Aorta (tissue), 5 donors: ENCODE measurements at places on chromosomes 2 and 18. TPM values are rescaled to one million over a fixed set of nuclear protein-coding genes. Genes with fewer than 3 reads are reported as not detected.
A peak's percentile ranks its signal among the peaks of the same experiment; 100 is the strongest.

The EHD3 gene
- total RNA-seq = 19.8 TPM

DNA sequence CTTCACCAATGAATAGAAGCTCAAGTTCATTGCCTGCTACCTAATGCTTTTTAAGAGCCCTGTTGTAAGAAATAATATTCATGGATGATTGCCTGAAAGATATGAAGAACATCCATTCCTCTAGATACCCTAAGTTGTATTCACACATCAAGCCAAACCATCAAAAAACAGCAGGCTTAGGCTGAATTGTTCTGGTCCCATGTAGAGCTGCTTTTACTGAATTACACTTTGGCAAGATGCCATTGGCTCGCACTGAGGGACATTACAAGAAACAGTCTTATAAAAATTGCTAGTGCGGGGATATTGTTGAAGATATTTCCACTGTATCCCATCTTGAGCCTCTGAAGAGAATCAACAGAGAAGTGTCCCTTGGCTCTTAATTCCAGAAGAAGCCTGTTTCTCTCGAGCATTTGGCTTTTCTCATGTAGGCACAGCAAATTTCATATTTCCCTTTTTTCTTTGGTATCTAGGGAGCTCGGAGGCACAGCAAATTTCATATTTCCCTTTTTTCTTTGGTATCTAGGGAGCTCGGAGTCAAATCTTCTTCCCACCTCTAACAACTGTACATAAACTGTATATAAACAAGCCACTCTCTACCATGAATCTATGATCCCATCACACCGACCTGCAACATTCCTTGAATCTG is 107.5 kb downstream of the COLEC12 start:
- H3K36me3 ChIP-seq = no peaks in the 10 kb centered on the region
- H3K27ac ChIP-seq = no peak overlapping the region
- no peaks in the 10 kb centered on the region for H3K27me3 ChIP-seq
- H3K4me1 ChIP-seq = no peaks in the 10 kb centered on the region
- H3K4me3 ChIP-seq = no peak overlapping the region

The FAM110C gene
- 3.3 TPM for total RNA-seq

The DCDC2C gene
- total RNA-seq = not detected

DNA sequence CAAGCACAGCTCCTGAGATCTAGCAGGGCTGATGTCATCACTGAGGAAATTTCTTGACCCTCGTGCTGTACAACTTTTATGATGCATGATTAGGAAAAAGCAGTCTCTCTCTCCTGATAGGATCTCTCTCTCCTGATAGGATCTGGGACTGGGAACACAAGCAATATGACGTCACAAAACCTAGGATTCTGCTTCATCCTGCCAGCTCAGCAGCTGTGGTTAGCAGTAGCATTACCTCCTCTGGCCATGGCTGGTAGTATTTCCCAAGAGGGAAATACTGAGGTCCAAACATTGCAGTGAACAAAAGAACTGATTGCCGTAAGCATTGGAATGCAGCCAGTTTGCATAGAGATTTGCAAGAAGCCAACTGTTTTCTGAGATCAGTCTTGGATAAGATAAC is 521.2 kb upstream of the POU3F3 start:
- no peaks in the 10 kb centered on the region for H3K36me3 ChIP-seq
- no peak overlapping the region for H3K4me3 ChIP-seq
- H3K4me1 ChIP-seq = no peaks in the 10 kb centered on the region

DNA sequence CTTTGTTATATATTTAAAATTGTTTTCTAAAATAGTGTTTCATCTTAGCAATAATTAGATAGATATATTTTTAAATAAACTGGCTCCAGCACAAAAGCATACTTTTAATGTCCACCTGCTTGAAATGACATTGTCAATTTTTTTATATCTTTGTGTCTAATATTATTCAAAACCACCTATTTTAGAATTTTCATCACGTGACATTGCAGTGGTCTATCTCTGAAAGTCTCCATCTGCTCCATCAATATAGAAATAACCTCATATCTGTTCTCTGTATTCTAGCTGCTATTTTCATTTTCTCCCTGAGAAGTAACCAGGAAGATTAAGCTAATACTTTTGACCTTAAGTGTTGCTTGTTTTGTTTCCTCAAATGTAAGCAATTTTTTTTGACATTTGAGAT is 248.0 kb upstream of the CNTNAP5 start:
- no peaks in the 10 kb centered on the region for H3K27me3 ChIP-seq
- H3K36me3 ChIP-seq = no peaks in the 10 kb centered on the region
- H3K27ac ChIP-seq = no peak overlapping the region
- DNase-seq = no peak
- no peaks in the 10 kb centered on the region for H3K4me1 ChIP-seq

GRCh38 chr2:7007846-7008741 is 90.9 kb downstream of the RNF144A start:
- no peaks in the 10 kb centered on the region for H3K4me1 ChIP-seq
- H3K4me3 ChIP-seq = no peak overlapping the region
- DNase-seq = peak; percentile 87
- no peaks in the 10 kb centered on the region for H3K27me3 ChIP-seq

The PPM1B gene
- total RNA-seq = 57.9 TPM

GRCh38 chr2:150548527-150548926 is 61.1 kb upstream of the RND3 start:
- no peak overlapping the region for H3K27ac ChIP-seq
- no peaks in the 10 kb centered on the region for H3K27me3 ChIP-seq
- DNase-seq = no peak

The POTEJ gene
- total RNA-seq = not detected

GRCh38 chr2:113858764-113859163 is 31.1 kb upstream of the ACTR3 start:
- H3K27ac ChIP-seq = no peak overlapping the region
- DNase-seq = no peak
- no peak overlapping the region for H3K4me3 ChIP-seq
- no peaks in the 10 kb centered on the region for H3K36me3 ChIP-seq
- H3K27me3 ChIP-seq = no peaks in the 10 kb centered on the region

DNA sequence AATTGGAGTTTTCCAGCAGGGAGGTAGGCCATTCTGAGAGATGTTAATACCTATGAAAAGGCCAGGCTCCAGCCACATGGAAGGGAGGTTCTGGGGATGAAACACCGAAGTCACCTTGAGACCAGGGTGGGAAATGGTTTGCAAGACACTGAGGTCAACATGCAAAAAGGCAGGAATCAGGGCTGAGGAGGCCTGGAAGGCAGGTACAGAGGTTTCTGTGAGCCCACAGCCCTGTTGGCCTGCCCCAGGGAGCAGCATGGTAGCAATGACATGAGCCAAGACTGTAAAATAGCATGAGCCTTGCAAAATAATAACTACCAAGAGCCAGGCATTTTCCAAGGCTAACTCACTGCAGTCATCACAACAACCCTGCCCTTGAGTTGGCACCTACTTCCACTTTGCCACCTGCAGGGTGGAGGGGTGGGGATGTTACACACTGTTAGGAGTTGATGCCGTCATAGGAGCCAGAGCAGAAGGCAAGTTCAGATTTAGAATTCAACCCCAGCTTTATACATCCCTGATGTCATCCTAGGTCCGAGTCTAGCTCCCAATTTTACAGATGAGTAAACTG is 61.3 kb downstream of the ZBTB7C start:
- H3K36me3 ChIP-seq = no peaks in the 10 kb centered on the region
- no peak overlapping the region for H3K4me3 ChIP-seq
- H3K4me1 ChIP-seq = no peaks in the 10 kb centered on the region
- DNase-seq = no peak
- no peaks in the 10 kb centered on the region for H3K27me3 ChIP-seq

The CD207 gene
- total RNA-seq = 0.78 TPM

GRCh38 chr2:188415754-188416083 is 124.0 kb downstream of the GULP1 start:
- H3K36me3 ChIP-seq = peaks cover 2% of the 10 kb centered on the region
- no peaks in the 10 kb centered on the region for H3K4me1 ChIP-seq
- DNase-seq = no peak
- no peak overlapping the region for H3K4me3 ChIP-seq

- H3K27ac ChIP-seq = no peak overlapping the region
- no peak overlapping the region for H3K4me3 ChIP-seq
- no peaks in the 10 kb centered on the region for H3K4me1 ChIP-seq
- DNase-seq = no peak
- H3K27me3 ChIP-seq = no peaks in the 10 kb centered on the region
Observed at GRCh38 chr2:86230961-86231360, 31.7 kb downstream of the MRPL35 start.

The IL1F10 gene
- total RNA-seq = not detected

The ARHGAP15 gene
- 26.2 TPM for total RNA-seq

The GRB14 gene
- total RNA-seq = 6.2 TPM

The SCN9A gene
- 15.2 TPM for total RNA-seq

DNA sequence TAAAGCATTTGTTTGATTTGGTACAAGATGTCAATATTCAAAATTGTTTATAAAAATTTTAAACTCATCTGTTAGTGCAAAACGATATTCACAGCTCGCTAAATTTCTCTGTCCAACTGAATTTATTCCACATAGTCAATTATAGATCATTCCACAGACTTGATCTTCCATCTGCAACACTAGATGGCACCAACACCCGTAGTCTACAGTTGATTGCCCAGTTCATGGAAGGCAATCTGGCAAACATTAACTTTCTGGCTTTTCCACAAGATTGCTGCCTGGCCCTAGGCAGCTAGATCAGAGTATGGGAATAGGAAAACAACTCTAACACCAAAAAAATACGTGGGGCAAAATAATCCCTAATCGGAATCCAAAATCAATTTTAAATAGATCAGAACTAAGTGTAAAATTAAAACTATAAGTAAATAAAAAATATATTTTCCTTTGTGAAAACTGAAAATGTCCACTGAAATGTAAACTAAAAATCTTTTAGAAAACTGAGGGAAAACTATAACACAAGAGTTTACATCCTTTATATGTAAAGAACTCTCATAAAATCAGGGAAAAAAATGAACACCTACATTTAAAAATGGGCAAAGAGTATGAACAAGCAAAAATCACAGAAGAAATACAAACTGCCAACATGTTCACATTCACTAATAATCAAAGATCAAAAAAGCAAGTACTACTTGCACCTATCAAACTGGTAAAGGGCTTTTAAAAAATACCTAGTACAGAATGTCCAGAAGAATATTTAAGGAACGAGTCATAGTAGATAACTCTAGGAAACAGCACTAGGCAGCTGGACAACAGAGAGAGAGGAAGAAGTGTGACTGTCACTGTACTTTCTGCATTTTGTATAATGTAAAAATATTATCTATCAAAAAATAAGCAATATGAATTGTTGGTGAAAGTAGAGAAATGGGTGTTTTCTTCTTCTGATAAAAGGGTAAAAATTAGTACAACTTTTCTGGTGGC is 35.0 kb downstream of the RTN4 start:
- no peak overlapping the region for H3K27ac ChIP-seq
- H3K4me1 ChIP-seq = peaks cover 4% of the 10 kb centered on the region
- DNase-seq = no peak
- no peaks in the 10 kb centered on the region for H3K27me3 ChIP-seq

The TXNDC2 gene
- total RNA-seq = 0.21 TPM

The CELF4 gene
- not detected for total RNA-seq

- no peak overlapping the region for H3K27ac ChIP-seq
- no peak for DNase-seq
- H3K4me3 ChIP-seq = no peak overlapping the region
- H3K27me3 ChIP-seq = no peaks in the 10 kb centered on the region
- H3K36me3 ChIP-seq = no peaks in the 10 kb centered on the region
- H3K4me1 ChIP-seq = peaks cover 3% of the 10 kb centered on the region
Observed at GRCh38 chr2:2269426-2269825, 61.6 kb downstream of the MYT1L start.
